Glomerular endothelial cell (primary cell): ENCODE measurements at places on chromosomes 6 and 20.

DNA sequence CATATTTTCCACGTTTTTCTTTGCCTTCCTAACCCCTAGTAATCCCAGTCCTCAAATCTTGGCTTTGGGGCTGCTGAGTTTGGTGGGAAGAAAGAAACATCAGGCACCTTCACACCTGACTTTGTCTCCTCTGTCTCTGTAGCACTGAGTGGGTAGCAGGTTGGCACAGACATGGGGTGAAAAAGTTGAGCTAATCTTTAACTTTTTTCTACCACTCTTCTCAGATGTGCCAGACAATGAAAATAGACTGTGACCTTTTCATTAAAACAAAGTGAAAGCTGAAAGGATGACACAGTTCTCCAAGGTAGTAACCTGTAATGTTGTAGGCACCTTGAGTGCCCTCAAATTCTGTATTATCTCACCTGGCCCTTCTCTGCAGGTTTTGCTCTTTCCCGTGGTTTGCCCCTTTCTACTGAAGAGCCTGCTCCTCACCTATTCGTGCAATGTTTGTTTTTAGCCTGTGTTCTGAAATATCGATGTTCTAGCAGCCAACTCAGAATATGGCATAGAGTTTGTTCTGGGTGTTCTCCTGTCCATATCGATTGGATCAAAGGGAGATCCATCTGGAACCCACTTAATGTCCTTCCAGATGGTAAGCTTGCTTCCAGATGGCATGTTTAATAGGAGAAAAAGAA is 57.8 kb upstream of the ATXN1 start:
- DNase-seq, result no peak

DNA sequence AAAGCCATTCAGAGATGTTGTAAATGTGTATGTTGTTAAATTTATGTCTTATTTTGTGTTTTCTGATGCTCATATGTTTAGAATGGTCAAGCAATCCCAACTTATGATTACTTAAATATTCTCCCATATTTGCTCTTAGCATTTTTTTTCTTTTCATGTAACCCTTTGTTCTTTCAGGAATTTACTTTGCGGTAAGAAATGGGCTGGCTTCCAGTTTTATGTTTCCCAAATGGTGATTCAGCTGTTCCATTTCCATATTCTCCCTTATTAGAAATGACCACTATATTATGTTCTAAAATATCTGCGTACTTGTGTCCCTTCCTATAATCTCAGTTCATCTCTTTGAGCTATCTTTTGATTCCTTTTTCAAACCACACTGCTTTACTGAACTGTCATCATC is 113.7 kb downstream of the CDH26 start:
- no peak for DNase-seq

DNA sequence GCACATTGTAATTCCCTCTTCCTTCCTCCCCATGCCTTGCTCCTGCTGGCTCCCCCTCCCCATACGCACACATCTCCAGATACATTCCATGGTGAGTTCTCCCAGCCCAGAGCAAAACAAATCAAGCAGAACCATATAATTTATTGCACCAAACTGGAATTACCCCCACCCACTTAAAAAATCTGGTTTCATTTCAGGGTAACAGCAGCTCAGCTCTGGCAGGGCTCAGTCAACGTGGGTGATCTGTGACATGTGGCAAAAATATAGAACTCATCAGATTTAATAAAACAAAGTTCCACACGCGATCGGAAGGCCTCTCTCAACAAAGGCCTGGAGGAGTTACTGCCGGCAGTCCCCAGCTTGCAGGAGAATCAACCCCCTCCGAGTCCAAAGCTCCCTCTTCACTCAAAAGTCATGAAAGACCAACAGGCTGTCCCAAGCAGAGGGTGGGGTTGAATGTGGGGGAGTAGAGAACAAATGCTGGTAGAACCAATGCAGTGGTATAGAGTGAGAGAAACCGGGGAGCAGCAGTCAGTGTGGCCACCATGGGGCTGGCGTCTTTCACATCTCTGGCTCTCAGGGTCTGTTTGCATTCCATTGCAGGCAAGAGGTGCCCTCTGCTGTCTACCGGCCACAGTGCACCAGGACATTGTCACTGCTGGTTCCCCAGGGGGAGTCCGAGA is 323.3 kb upstream of the NT5E start:
- DNase-seq, result no peak

GRCh38 chr6:56091159-56091869 is 156.1 kb downstream of the COL21A1 start:
- DNase-seq, result no peak

DNA sequence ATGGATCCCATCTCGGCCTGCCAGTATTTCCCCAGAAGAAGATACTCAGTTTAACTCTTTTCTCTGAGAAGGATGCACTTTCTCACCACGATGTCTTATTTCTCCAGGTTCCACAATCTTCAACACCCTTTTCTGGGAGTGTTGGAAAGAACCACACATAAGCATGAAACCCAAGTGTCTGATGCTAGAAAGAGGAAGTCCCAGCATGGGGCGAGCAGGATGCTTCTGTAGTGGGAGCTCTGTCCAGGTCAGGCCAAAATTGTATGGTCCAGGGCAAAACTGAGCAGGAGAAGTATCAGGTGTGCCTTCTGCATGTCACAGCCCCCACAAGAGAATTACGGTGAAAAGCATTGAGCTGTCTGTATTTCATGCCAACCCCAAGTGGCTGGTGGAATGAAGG is 11.0 kb downstream of the TREM1 start:
- DNase-seq, result no peak

DNA sequence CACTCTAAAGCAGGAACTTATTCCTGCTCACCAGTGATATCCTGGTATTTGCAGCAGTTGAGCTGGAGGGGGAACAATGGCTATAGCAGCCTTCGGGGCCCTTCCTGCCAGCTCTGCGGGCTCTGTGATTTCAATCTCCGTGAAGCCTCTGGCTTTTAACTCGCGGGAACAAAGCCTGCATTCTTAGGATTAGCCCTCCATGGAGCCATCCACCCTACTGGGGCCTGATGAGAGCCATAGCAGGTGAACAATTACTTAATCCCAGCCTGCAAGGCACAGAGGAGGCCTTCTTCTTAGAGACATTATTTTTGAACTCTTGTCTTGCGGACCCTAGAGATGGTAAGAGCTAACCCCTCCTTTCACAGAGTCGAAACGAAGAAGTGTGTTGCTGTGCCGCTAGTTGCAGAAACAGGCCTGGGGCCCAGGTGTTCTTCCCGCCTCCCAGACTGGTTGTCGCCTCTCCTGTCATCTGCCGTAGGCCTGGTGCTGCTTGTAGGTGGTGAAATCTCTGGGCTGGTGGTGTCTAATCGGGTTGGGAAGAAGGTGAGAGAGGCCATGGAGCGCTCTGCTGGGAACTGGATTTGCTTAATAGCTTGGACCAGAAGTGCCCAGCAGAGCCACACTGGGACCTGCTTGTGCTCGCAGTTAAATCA is 9.7 kb downstream of the GHRH start:
- no peak for DNase-seq

GRCh38 chr6:10968776-10969175 is 75.3 kb downstream of the ELOVL2 start:
- no peak for DNase-seq

GRCh38 chr20:1423625-1424106 is 30.8 kb upstream of the FKBP1A start:
- no peak for DNase-seq

DNA sequence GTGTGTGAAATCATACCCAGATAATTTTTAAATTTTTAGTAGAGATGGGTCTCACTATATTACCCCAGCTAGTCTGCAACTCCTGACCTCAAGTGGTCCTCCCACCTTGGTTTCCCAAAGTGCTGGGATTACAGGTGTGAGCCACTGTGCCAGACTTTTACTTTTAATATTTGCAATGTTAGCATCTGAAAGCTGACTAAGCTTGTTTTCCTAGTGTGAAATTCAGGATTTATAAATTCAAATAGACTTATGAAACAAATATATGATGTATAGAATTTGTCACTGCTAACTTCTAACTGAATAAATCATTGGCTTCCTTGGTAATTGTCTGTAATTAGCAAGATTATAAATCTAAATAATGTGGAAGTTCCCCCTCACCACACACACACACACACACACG is 58.8 kb upstream of the SLC22A23 start:
- no peak for DNase-seq

DNA sequence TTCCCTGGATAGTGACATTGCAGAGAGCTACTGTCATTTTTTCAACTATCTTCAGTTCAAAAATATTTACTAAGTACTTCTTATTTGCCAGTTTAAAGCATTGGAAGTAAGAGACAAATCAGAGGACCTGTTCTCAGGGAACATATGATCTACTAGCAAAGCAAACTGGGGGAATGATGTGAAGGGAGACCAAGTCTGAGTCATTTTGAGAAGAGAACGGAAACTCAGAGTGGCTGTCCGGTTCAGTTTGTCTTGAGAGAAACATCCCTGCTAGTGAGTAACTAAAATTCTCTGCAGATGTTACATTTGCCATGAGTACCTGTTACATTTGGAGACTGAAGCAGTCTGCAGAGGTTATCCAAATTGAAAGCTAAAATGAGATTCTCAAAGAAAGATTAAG is 118.3 kb downstream of the KCNQ5 start:
- DNase-seq, result no peak

- no peak for DNase-seq
These were observed 191.0 kb downstream of the BACH2 start for GRCh38 chr6:90105506-90106170.

DNA sequence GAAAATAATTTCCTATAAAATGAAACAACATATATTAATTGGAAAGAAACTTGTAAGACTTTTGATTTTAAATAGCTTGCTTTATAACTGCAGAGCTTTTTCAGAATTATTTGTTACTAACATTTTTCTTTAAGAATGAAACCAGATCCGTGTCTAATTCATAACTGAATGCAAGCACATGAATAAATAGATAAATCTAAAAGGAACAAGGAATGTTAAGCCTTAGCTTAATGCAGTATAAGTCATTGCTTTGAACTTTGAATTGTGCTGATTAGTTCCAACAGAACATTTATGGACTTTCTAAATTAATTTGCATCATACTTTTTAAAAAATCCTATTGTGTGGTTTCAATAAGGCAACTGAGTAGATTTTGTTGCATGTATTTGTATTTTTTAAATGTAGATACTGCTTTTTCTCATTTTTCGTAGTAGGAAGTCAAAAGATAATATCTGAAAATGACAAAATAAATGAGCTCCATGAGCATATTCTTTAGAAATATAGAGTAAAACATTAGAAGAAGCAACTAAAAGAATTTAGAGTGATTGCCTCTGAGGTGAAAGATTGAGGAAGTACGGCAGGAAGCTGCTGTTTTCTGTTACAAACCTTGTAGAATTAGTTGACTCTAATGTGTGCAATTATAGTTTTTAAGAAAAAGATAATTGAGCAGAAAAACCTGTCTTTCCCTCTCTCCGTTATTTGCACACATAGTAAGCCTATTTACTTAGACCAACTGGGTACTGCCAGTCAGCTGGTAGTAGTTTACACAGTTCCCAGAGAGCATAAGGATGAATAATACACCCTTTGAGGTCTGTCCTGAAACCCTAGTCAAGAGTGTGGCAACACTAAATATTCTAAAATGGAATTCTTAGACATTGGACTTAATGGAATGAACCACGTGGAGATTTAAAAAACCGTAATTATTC is 32.6 kb upstream of the SLC35D3 start:
- no peak for DNase-seq

- DNase-seq, result no peak
These were observed 32.0 kb downstream of the HLA-C start for GRCh38 chr6:31239854-31240253.

GRCh38 chr6:36232172-36232571 is 35.6 kb downstream of the BRPF3 start:
- no peak for DNase-seq

- DNase-seq, result no peak
These were observed 27.8 kb upstream of the ERVFRD-1 start for GRCh38 chr6:11139051-11139960.

- no peak for DNase-seq
These were observed 8.5 kb upstream of the SLCO4A1 start for GRCh38 chr20:62633598-62634329.

GRCh38 chr6:149567945-149568585 is 1.9 kb downstream of the GINM1 start:
- no peak for DNase-seq

DNA sequence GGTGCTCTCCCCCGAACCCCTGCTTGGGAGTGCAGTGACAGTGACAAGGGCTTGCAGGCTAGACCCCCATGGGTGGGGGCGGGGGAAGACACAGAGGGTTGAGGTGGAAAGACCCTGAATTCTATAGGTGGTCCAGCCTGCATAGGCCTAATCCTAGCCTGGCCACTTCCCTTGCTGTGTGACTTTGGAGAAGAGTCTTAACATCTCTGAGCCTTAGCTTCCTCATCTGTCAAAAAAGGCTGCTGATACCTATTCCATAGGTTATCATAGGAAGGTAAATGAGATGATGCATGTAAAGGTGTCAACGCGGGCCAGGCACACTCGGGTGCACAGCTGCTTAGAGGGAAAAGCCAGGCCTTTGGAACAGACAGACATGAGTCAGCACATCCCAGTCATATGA is 15.8 kb downstream of the BPIFB4 start:
- DNase-seq, result no peak

GRCh38 chr6:100451577-100451976 is 13.1 kb downstream of the SIM1 start:
- DNase-seq, result no peak

DNA sequence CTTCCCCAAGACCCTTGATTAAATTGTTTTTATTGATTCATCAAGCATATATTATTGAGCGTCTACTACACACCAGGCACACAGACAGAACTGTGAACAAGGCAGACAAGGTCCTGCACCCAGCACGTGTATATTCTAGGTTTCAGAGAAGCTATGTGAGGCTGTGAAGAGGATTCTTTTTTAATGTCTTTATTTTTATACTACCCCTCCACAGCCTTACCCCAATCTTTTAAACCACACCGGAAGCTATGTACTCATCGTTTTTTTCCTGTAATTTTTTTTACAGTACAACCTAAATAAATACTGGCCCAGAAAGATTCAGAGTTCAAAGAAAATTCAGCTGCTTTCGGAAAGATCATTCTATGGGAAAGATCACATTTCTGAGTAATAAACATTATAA is 10.0 kb downstream of the SGK1 start:
- DNase-seq, result no peak

DNA sequence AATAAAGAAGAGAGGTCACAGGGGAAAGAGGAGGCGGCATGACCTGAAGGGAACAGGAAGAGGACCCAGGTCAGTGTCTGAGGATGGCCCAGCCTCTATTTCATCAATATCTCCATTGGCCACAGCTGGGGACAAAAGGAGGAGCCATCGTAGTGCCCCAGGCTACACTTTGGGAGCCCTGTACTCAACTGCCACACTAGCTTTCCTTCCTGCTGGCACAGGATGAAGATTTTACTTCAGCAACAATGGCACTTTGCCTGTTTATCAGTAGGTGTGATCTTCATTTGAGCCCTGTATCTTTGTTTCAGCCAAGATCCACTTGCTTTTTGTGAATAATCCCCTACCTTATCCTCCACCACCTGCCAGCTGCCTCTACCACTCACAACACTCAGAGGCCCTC is 35.4 kb upstream of the RCAN2 start:
- DNase-seq, result no peak

GRCh38 chr20:48959899-48960550 is 38.5 kb downstream of the ARFGEF2 start:
- no peak for DNase-seq

- no peak for DNase-seq
These were observed 15.5 kb downstream of the TMEM151B start for GRCh38 chr6:44285552-44286284.
